ENCODE measurements at places on chromosomes 16 and 17.

GRCh38 chr16:60739737-60740683, 1296.2 kb downstream of the CDH8 start:
- no peak for DNase-seq

DNA sequence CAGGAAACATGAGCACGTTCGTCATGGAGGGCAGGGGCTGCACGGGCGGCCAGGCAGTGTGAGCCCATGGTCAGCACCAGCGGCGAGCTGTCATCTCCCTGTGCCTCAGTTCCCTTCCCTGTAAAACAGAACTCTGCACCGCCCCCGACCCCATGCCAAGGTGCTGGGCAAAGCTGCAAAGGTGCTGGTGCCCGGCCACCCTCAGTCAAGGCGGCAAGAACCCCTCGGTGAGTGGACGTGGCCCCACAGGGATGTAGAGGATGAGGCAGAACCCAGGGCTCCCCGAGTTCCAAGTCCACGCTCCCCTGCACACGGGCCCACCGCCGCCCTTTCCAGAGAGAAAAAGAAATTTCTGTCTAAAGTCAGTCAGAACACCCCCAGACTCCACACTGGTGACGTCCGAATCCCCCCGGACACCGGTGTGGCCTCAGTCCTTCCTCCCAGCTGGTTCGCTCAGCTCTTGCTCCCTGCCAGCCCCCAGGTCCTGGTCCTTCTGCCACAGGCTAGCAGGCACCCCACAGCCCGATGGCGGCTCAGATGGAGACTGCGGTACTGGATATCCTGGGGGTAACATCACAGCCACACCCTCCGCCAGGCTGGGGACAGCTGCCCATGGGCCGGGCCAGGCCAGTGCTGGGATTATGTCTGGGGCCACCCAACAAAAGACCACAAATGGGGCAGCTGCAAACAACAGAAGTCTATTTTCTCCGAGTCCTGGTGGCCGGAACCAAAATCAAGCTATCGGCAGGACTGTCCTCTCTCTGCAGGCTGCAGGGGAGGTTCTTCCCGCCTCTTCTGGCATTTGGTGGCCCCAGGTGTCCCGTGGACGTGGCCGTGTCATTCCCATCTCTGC, 14.4 kb upstream of the BAHCC1 start:
- DNase-seq: no peak

- DNase-seq: no peak
These were observed 93.1 kb downstream of the XYLT1 start for GRCh38 chr16:17377360-17378324.

DNA sequence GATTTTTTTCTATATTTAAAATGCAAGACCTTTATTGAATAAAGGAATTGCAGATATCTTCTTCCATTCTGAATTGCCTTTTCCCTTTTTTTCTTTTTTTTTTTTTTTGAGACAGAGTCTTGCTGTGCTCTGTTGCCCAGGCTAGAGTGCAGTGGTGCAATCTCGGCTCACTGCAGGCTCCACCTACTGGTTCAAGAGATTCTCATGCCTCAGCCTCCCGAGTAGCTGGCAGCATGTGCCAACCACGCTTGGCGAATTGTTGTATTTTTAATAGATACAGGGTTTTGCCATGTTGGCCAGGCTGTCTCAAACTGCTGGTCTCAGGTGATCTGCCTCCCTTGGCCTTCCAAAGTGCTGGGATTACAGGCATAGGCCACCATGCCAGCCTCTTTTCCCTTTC, 151.5 kb downstream of the CEP112 start:
- DNase-seq: no peak

GRCh38 chr17:60506312-60506711, 19.7 kb downstream of the APPBP2 start:
- no peak for DNase-seq

DNA sequence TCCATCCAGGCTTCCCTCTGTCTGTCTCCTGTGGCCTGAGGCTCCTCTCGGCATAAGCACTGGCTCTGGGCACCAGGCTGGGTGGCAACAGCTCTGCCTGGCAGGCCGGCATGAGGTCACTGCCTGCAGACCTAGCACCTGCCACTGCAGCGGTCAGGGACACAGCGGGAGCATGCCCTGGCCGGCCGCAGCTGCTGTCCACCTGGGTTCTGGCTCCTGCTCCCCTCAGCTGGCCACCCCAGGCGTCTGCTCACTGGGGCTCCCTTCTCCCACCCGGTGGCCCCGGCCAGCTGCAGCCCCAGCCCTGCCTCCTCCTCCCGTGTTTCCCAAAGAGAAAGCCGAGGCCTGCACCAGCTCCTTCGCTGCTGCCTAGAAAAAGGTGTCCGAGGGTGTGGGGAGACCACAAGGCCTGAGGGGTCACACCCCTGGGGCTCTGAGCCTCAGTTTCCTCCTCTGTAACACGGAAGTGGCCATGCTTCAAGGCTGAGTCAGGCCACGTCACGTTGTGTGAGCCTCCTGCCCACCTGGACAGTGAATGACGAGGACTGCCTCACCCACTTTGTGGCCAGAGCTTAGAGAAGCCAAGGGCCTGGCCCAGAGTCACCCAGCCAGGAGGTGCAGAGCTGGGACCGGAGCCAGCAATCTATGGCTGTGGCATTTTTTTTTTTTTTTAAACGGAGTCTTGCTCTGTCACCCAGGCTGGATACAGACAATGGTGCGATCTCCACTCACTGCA, 6.7 kb downstream of the NTHL1 start:
- DNase-seq: no peak

DNA sequence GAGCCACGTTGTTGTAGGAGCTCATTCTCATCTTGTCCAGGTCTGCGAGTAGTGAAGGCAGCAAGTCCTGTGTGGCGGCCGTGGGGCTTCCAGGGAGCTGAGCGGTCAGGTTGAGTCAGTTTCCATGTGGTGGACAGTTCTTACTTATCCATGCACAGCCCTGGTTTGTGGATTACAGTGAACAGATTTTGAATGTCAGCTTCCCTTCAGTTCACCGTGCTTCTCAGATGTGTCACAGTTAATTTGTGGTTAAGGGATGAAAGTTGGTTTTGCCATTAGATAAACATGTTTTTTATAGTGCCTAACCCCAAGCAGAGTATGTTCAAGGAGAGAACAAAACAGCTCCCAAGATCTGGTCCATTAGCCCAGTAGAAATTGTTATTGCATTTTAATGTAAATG, 103.1 kb downstream of the RPTOR start:
- no peak for DNase-seq

GRCh38 chr17:31508288-31509094, 117.0 kb downstream of the RAB11FIP4 start:
- DNase-seq: peak; percentile 54

- DNase-seq: no peak
These were observed 8.7 kb upstream of the ZNF594 start for GRCh38 chr17:5200360-5200759.

DNA sequence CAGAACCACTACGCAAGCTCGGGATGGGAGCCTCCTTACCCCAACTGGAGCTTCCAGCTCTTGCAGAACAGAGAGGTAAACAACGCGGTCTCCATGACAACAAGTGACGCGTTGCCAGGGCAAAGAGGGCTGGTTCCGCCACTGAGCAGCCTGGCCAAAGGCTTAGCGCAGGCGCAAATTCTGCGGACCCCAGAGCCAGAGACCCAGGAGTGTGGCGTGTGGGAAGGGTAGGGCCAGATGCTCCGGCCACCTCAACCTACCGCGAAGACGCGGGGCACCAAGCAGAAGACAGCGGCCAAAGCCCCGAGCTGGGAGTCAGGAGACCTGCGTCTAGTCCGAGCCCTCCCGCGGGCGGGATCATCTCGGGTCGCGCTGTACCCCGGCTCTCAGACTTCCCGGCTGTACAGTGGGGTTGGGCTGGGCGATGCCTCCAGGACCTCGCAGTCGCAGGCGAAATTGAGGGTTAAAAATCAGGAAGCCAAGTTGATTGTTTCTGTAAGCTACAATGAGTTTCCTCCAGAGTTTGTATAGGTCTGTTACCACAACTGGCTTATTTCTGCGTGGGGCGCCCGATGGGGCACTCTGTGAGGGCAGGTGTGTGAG, at the start of gene TEKT1:
TSS of gene TEKT1 (minus strand) at position 69 of the 603 bp plus-strand sequence. CDS start 1,353 bp downstream, outside the sequence.
- DNase-seq: peak; percentile 34

GRCh38 chr17:17188586-17188985, 17.5 kb downstream of the PLD6 start:
- DNase-seq: no peak

GRCh38 chr17:61282377-61282776, 117.3 kb upstream of the TBX2 start:
- no peak for DNase-seq

All from activated gamma-delta T cell treated with anti-CD3 and anti-CD28 coated beads, Interleukin-2, amount 50 U/mL, for 16 hours (primary cell).